ENCODE measurements at places on chromosomes 2 and 18. TPM values are rescaled to one million over a fixed set of nuclear protein-coding genes. Genes with fewer than 3 reads are reported as not detected.

PLEK gene
- under 0.01 TPM for total RNA-seq

ABCA12 gene
- under 0.01 TPM for total RNA-seq

C2orf15 gene
- under 0.01 TPM for total RNA-seq

TWIST2 gene
- 14.7 TPM for total RNA-seq

PER2 gene
- 3.2 TPM for total RNA-seq

DIPK1C gene
- total RNA-seq, result not detected

PPP1R1C gene
- total RNA-seq, result 0.28 TPM

PAX8 gene
- 0.28 TPM for total RNA-seq

TBC1D8 gene
- 1.3 TPM for total RNA-seq

DSEL gene
- 100 TPM for total RNA-seq

KCNF1 gene
- total RNA-seq, result 0.56 TPM

CCDC85A gene
- total RNA-seq, result 2.8 TPM

L3MBTL4 gene
- under 0.01 TPM for total RNA-seq

IL1R2 gene
- not detected for total RNA-seq

GKN1 gene
- total RNA-seq, result not detected

ANO7 gene
- 0.36 TPM for total RNA-seq

AMER3 gene
- total RNA-seq, result not detected

LRRC30 gene
- total RNA-seq, result not detected

TEKT4 gene
- total RNA-seq, result not detected

Measured in IMR-90 (cell line).